GM13977 (cell line): ENCODE measurements at places on chromosomes 3 and 15.

GRCh38 chr3:16888785-16889607, 4.2 kb downstream of the PLCL2 start:
- peak; percentile 29 for DNase-seq

DNA sequence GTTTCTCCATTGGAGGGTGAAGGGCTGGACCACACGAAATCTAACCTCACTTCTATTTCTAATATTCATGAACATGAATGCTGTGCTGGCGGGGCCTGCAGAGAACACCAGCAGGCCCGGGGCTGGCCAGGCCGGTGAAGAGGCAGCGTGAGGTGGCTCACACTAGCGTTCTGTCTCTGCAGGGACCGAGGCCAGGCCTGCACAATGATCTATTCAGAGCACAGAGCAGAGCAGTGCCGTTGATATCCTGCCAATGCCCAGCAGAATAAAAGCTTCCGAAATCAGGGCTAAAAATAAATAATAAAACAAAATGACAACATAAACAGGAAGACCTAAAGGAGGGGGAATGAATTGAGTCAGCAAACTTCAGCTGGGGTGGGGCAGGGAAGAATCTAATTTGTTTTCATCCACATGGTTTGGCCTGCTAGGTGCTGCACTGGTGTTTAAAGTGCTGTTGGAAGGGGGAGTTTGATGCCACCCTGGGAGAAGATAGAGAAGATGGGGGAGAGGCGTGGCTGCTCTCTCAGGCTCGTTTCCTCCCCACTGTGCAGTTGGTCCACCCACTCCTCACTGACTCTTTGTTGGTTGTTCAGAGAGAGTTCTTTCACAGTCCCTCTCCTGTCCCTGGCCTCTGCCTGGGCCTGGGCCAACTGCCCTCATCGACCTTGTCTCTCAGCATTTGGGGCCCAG, 837.1 kb downstream of the AGBL1 start:
- DNase-seq = no peak

DNA sequence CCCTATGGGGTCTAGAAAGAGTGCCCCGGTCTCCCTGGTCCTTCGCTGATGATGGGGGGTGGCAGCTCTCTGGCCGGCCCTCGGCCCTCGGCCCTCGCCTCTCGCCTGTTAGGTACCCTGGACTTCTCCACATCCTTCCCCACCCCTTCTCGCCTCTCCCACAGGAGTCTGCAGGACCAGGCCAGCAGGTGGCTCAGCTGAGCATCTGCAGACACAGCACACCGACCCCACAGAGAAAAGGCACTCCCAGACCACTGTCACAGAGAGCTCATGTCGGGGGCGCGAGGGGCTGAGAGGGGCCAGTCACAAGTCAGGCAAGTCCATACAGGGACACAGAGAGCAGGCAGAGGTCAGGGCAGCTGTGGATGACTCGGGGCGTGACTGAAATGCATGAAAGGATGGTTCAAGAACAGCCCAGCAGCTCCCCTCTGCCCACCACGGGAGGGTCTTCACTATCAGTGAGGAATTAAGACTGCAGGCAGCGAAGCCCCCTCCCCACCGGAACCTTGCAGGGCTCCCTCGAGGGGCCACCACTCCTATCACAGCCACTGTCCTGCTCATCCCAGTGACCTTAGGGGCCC, 181.7 kb upstream of the NSMCE3 start:
- no peak for DNase-seq

- no peak for DNase-seq
These were observed 41.9 kb upstream of the CCNB2 start for GRCh38 chr15:59063042-59063441.

GRCh38 chr3:42660898-42661297, 7.4 kb downstream of the ZBTB47 start:
- DNase-seq = peak; percentile 64

DNA sequence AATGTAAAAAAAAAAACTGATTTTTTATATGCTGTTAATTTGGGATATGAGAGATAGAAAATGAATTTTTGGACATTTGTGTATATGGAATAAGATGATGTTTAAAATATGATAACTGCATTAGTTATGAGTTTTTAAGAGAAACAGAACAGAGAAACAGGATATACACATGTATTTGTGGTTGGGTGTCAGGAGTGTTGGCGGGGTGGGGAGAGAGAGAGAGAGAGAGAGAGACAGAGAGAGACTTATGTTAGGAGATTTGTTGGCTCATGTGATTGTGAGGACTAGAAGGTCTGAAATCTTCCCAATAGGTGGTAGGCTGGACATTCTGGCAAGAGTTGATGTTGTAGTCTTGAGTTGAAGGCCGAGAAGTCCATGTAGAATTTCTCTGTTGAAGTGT, 1121.6 kb upstream of the GBE1 start:
- no peak for DNase-seq

DNA sequence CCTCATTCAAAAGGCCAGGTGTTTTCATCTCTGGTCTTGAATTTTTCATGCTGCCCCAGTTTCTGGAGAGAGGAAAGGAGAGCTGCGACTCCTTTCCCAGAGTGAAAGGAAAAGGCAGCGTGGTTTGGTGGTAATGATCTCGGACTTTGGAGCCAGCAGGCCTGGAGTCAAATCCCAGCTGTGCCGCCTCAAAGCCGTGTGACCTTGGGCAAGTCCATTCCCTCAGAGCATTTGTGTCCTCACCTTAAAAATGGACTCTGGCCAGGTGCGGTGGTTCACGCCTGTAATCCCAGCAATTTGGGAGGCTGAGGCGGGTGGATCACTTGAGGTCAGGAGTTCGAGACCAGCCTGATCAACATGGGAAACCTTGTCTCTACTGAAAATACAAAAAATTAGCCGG, 4.7 kb upstream of the CCDC33 start:
- DNase-seq = no peak

GRCh38 chr3:165466856-165467255, 270.7 kb upstream of the SLITRK3 start:
- no peak for DNase-seq

- no peak for DNase-seq
These were observed 129.9 kb upstream of the UBE3A start for GRCh38 chr15:25568751-25569150.

- DNase-seq = no peak
These were observed 16.1 kb downstream of the ATP10A start for GRCh38 chr15:25847051-25847450.

DNA sequence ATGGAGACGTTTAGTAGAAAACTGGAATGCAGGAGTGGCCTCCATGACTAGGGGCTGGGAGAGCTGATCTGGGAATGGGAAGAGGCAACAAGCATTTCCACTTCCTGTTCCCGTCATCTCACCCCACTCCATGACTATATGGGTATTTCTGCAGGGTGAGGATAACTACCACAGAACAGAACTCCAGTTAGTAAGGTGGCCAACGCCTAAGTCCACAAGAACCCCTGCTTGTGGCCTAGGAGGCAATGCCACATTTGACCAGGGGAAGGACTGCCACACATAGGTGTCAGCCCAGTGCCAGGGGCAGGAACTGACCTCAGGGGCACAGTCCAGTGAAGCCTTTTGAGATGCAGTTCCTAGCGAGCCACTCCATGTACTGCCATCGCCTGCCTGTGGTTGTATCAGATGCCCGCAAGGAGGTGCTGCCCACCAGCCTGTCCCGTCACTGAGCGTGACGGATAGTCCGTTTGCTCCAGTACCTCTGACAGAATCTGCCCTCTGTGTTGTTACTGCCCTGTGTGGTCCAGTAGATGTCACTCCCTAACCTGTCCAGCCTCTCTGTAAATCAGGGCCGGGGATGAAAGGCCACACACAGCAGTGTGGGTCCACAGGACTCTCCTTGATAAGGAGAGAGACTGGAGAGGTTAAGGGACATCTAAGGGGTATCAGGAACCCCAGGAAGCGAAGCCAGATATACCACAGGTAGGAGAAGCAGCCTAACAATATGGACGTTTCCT, 3.5 kb upstream of the MTFMT start:
- no peak for DNase-seq

GRCh38 chr3:54121414-54122323, 683 bp upstream of the CACNA2D3 start:
- DNase-seq = peak; percentile 47

DNA sequence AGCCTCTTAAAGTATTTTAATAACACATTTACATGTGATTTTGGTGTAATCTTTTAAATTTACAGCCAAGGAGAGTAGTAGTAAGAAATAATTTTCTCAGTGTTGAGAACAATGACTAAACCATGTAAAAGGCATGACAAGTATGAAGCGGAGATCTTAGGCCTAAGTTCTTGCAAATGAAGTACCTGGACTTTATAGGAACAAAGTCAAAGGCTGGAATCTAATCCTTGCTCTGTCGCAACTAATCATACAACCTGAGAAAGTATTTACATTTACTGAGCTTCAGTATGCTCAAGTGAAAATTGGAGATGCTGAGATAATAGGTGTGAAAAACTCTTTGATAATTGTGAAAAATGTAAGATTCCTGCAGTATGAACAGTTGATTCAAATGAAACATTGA, 86.4 kb upstream of the VGLL3 start:
- DNase-seq = no peak

- no peak for DNase-seq
These were observed 181.8 kb upstream of the TBL1XR1 start for GRCh38 chr3:177379045-177379444.

- no peak for DNase-seq
These were observed 1019.4 kb upstream of the ALCAM start for GRCh38 chr3:104347291-104347690.

DNA sequence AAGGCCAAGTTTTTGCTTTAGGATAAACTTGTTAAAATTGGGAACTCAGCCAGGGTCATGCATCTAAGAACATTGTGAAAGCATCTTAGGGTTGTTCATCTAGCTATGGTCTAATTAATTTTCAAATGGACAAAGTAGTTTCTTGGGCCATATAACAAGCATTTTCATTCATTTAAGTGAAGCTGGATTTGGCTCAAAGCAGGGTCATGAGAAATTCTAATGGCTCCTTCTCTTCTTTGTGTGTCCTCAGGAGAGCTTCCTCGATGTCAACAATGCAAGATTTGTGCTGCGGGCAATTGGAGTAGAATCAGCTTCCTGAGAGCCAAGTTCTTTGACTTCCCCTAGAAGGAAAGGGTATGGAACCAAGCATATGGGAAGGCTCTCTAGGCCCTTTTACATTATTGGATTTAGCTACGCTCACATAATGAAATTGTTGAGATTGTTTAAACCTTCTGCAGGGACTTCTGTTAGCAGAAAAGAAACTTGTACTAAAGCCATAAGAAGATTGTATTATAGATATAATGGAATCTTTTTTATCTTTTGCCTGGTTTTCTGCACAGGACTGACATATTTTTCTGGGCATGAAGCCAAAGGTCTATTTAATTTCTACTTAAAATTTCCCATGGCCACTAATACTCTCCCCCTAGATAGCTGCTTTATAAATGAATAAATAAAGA, 1.8 kb upstream of the SAMMSON start:
- no peak for DNase-seq

GRCh38 chr3:125647318-125648014, 52.2 kb upstream of the OSBPL11 start:
- DNase-seq = no peak

DNA sequence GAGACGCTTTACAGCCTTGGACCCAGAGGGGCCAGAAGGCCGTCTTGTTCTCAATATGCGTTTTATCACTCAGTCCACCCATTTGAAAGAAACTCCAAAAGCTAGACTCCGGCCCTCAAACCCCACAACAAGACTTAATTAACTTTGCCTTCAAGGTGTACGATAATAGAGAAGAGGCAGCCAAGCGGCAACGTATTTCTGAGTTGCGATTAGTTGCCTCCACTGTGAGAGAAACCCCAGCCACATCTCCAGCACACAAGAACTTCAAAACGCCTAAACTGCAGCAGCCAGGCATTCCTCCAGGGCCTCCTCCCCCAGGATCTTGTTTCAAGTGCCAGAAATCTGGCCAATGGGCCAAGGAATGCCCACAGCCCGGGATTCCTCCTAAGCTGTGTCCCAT, 17.4 kb upstream of the INO80 start:
- no peak for DNase-seq

DNA sequence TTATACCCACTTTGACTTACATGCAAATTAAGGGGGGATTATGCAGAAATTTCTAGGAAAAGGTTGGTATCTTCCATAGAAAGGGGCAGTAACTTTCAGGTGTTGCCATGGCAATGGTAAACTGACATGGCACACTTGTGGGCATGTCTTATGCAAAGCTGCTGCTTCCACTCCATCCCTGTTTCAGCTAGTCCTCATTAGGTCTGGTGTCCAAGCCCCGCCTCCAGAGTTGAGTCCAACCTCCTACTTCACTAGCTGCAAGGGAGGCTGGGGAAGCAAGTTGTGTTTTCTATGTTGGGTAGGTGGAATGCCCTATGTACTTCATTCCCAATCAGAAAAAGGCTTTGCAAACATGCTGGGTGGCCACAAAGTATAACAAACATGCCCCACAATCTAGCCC, 14.7 kb upstream of the KLHL40 start:
- DNase-seq = no peak

DNA sequence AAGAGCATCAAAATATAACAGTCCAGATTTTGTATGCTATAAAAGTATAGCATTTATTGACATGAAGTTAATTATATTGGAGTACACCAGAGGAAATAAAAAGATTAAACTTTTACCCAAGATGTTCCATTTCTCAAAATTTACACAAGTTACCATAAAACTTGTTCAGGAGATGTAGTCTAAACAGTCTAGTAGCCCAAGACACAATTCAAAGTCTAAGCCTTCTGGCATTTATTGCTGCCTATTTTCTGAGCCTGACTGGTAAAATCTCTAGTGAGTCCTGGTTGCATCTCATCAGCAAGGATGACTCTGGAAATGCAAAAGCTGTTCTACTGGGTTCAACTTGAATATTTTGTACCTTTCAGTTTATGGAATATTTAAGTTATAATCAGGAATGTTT, 468.7 kb downstream of the PDCD6IP start:
- no peak for DNase-seq

- DNase-seq = no peak
These were observed 1270.0 kb downstream of the ROBO1 start for GRCh38 chr3:78497767-78498166.

GRCh38 chr3:138356730-138357405, 8.5 kb downstream of the MRAS start:
- no peak for DNase-seq

DNA sequence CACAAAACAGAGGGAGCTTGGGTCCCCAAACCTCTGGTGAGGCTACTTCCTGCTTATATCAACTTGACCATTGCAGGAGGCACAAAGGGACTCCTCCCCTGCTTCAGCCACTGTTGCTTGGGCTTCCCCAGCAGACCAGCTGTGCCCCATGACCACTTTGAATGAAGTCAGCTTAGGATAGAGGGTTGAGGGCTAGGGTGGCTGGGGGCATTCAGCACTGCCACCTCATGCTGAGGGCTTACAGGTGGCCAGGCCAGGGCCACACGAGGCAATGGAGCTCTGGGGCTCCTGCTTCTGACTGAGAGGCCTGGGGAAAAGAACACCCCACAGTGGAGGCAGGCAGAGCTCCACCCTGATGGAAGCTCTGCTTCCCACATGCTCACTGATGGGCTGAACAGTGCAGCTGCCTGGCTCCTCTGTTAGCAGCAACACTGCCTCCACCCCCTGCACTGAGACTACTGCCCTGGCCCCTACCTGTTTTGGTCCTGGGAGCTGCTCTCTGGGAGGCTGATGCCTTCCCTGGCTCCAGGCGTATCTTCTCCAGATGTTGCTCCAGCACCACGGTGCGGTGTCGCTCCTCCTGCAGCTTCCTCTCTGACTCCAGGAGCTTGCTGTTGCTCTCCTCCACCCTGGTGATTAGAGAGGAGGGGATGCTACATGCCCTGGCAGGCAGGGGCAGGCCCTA, 10.2 kb upstream of the HHATL start:
- no peak for DNase-seq
